ENCODE measurements at places on chromosomes 5 and 9.

- DNase-seq, result no peak
Observed at GRCh38 chr9:77800924-77801551, 152.9 kb upstream of the GNA14 start.

DNA sequence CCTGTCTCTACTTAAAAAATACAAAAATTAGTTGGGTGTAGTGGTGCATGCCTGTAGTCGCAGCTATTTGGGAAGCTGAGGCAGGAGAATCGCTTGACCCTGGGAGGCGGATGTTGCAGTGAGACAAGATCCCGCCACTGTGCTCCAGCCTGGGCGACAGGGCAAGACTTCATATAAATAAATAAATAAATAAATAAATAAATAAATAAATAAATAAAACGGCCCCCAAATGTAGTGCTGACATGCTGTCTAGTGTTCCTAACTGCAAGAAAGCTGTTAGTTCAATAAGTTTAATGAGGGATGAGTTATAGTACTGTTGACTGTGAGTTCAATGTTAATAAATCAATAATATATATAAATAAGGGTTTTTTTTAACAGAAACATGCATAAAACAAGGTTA is 7.5 kb upstream of the CYFIP2 start:
- DNase-seq, result no peak

DNA sequence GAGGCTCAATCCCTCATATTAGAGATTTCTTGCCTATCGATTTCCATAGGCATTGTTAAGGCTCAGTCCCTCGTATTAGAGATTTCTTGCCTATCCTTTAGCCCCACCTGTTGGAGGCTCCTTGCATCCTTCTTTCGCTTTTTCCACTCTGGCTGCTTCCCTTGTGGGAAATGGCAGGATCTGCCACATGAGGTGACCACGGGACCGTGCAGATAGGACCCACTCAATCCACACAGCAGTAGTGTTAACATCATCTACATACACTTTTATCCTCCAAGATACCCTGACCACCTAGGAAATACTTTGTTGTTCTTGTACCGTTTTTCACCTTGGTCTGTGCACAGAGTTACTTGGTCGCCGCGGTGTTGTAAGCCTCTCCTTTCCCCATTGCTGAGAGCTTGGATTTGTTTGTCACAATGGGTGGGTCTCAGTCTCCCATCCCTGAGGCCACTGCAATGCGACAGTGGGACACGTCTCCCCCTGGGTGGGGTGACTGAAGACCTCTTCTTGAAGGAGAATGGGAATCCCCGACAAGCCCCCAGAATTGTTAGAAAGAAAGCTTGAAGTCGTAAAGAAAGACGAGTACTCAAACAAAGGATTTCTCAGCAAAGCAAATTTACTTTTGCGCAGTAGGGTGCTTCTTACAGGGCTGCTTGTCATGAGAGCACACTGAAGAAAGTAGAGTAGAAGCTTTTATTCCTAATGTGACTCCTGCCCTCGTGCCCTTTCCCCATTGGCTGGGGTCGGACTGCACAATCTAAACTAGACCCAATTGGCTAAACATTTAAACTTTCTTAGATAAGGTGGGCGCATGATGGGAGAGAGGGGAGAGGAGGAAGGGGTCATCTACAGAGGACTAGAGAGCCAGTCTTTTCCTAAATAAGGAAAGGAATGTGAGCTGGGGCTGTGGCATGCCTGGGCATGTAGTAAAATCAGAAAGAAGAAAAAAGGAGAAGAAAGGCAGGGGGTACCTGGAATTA is 19.8 kb downstream of the IFT74 start:
- peak; percentile 61 for DNase-seq

- DNase-seq, result peak; percentile 19
Observed at GRCh38 chr5:113526421-113526820, 12.9 kb downstream of the YTHDC2 start.

GRCh38 chr5:111144352-111144930 is 52.3 kb downstream of the WDR36 start:
- no peak for DNase-seq

GRCh38 chr5:14816374-14816998 is 55.1 kb downstream of the ANKH start:
- peak; percentile 18 for DNase-seq

GRCh38 chr9:121474231-121474947 is 25.3 kb downstream of the GGTA1 start:
- no peak for DNase-seq

DNA sequence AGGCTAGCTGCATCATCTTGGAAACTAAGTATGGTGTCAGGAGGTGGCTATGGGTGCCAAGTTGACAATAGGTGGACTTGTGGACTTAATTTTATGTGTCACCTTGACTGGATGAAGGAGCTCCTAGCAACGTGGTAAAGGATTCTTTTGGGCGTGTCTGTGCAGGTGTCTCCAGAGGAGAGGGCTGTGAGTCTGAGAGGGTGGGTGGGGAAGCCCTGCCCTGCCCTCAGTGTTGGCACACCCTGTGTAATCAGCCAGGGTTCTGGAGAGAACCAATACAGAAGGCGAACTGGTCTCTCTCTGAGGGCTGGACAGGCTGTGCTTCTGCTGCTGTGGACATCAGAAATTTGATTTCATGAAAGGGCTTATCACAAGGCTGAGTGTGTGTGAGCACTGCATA is 61.0 kb downstream of the GTF3C4 start:
- DNase-seq, result no peak

DNA sequence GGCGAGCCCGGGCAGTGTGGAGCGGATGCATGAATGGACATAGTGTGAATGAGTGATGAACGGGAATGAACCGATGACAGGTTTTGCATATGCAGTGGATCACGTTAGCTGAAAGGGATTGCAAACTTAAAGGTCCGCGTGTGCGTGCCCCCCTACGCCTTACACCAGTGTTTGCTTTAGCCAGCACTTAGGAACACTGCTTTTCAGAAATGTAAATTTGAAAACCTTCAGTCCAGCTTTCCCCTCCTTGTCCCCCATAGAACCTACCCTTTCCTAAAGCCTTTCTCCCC is 692 bp downstream of the PSAT1 start:
- DNase-seq, result no peak

- DNase-seq, result no peak
Observed at GRCh38 chr5:172723508-172723907, 47.5 kb downstream of the DUSP1 start.

GRCh38 chr5:74576941-74577456 is 63.5 kb downstream of the ENC1 start:
- peak; percentile 61 for DNase-seq

DNA sequence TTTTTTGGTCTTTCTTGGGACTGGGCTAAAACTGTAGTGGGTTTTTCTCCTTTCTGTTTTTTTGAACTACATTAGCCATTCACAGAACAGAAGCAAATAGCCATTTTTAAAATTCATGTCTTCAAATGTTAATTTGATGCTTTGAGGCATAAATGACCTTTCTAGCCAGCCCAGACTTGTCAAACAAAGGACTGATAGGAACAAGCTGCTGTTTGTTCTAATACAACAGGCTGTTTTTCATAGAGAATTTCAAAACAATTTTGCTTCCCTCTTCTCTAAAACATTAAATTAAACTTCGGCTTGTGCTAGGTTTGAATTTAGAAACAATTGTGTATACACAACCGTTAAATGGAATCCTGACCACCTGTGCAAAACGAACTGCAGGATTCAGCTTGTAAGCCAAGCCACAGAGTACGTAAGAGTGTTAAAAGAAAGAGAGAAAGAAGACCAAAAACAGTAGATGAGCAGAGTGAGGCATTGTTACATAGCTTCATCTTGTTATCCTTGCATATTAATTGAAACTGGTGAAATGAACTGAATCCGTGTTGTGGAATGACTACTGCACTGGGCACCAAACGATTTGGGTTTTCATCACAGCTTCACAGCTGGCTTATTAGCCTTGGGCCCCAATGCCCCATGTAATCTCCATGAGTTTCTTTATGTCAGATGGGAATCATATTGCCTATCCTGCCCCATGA is 100.0 kb downstream of the ZSWIM6 start:
- no peak for DNase-seq

DNA sequence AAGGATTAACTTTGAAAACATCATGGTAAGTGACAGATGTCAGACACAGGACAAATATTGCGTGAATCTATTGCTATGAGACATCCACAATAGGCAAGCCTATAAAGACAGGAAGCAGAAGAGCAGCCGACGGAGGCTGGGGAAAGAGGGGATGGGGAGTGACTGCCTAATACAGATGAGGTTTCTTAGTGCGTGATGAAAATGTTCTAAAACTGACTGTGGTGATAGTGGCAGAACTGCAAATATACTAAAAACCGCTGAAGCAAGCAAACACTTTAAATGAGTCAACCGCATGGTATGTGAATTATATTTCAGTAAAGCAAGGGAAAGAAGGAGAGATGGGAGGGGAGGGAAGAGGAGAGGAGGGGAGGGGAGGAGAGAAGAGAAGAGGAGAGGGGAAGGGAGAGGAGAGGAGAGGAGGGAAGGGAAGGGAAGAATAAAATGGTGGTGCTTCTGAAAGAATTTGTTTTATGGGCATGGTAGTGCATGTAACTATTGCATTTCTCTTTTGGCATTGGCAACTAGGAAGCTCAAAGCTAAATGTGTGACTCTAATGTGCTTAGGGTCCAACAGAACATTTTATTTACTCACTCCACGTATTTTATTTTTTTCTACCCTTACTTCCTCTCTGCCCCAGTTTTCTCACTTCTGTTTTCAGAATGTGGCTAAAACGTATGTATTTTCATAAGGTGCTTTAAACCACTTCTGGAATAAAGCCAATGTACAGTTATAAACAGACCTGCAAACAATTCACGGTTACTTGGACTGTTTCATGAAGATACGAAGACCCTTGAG is 21.3 kb downstream of the AKNA start:
- DNase-seq, result peak; percentile 95

DNA sequence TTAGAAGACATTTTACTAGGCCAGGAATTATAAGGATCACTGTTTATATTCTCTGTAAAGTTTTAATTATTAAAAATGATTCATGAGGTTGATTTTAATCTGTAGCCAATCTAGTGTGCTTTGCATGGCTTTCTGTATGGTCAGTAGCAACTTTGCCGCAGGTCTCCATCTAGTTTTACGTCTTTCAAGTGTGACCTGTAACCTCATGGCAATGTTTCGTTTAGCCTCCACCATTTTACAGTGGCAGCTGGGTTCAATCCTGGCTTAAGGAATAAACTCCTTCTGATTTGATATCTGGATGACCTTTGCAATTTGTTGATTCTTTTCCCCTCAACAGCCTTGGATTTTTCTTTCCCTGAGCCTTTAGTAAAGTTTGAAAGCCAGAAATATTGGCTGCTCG is 434.5 kb upstream of the CDH9 start:
- DNase-seq, result peak; percentile 30

GRCh38 chr5:177495243-177496060 is 2.0 kb downstream of the PDLIM7 start:
- DNase-seq, result peak; percentile 98

GRCh38 chr9:132011896-132012295 is 67.8 kb downstream of the MED27 start:
- no peak for DNase-seq

GRCh38 chr9:127162046-127162863 is 39.8 kb upstream of the ANGPTL2 start:
- peak; percentile 72 for DNase-seq

- no peak for DNase-seq
Observed at GRCh38 chr9:89619019-89619418, 14.2 kb downstream of the GADD45G start.

All from EH (cell line).